ENCODE measurements at places on chromosomes 7 and 10.
A peak's percentile ranks its signal among the peaks of the same experiment; 100 is the strongest.

DNA sequence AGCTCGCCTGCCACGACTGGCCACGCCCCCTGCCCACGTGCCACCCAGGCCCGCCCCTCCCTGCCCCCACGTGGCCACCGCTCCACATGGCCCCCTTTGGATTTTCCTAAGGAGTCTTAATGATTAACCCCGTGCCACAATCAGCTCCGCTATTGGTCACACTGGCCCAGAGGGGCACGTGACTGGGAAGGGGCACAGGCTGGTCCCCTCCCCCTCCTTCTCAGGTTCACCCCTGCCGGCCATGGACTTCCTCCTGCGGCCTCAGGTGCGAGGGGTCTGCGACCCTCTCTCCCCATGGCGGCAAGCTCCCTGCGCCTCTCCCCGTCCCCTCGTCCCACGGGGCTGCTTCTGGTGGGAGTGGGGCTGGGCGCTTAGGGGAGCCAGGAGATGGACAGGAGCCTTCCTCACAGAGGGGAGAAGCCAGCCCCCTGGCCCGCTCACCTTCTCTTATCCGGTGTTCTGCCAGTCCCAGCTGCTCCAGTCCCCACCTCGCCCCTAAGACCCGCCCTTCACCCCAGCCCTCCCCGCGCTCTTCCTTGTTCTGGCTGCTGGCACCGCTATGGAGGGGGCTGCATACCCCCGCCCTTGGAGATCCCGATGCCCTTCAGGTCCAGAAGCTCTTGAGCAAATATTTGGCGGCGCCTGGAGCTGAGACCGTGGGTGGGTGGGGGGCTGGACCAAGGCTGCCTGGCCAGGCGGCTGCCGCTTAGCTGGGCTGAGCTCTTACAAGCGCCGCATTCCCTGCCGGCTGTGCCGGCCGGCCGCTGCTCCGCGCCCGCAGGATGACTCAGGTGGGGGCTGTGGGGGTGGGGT is 3.2 kb downstream of the SLC4A2 start:
- DNase-seq, result no peak

GRCh38 chr7:105602325-105603305 is 21.3 kb upstream of the EFCAB10 start:
- no peak for DNase-seq

DNA sequence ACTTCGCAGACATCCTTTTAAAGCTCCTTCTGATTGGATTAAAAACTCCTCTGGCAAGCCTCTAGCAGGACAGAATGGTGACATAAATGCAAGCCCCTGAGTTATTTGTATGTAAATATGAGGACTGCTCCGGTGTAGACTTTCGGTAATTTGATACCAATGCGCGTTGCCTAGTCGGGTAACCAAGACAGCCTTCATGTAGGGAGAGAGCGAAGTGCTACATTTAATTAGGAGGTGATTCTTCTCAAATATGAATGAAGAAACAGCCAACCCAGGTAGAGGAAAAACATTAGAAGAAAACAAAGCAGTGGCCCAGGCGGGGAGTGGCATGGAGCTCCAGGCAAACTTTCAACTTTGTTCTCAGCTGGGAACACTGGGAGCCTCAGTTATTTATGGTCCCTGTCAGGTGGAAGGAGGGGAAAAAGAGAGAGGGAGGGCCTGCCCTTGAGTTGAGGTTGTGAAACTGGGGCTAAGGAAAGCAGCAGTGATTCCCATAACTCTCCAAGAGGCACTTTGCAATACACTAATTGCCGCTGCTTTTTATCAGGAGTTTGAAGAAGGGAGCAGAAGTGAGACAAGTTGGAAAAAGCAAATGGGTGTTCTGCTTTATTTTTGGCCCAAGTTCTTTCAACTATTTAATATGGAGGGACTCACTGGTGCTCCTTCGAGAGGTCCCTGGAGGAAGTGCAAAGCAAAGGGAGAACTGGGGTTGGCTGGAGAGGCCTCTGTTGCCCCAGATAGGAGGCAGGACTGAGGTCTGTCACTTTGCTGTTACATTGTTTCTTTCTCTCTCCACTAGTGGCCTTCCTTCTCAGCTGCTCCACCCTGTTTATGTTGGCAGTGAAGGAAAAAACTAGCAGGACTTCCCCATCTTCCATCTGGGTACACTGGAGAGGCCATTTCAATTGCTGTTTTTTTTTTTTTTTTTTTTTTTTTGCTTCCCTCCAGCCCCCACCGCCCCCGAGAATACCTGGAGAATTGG is 234.6 kb upstream of the CCDC6 start:
- no peak for DNase-seq

GRCh38 chr7:138063400-138063799 is 12.9 kb upstream of the AKR1D1 start:
- no peak for DNase-seq

DNA sequence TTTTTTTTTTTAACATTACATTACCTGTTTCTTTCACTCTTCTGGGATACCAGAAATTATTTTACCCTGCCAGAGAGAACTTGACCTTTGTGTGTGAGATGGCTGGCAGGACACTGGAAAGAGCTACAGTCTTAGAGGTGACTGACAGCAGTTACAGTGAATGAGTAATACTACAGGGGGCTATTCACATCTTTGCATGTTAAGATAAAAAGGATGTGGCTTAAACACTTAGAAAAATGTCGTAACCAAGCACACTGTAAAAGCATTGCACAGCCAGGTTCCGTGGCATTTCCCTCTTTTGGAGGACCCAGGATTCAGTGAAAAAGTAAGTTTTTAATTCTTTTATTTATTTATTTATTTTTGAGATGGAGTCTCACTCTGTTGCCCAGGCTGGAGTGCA is 18.8 kb upstream of the TBC1D12 start:
- no peak for DNase-seq

- no peak for DNase-seq
These were observed 88.5 kb downstream of the AKR1D1 start for GRCh38 chr7:138164804-138165203.

DNA sequence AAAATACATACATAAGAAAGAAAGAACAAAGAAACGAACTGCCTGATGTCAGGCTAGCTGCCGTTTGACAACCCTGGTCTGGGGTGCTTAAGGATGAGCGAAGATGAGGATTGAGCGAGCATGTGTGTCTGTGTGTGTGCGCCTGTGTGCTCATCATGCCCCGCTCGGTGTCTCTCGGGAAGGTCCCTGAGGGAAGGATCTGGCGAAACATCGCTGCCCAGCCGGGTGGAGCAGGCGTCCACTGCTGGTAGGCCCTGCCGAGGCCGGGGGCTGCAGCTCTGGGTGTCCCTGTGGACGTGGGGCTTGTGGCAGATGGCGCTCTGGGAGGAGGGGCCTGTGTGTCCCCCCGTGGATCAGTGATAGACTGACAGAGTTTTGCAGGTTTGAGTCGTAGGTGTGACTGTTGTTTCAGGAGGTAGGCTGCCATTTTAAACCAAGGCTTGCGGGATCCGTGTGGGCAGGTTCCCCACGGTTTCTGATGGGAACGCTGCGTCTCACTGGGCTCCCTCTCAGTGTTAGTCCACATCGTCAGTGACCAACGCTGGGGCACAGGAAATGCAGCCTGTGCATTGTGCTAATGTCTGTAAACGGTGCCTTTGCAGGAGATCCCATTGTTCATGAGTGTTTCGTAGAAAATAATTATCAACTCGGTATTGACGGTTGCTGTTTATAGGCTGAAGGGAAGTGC is 5.9 kb upstream of the SUN1 start:
- no peak for DNase-seq

GRCh38 chr10:7507887-7508726 is 97.3 kb upstream of the SFMBT2 start:
- peak; percentile 4 for DNase-seq

DNA sequence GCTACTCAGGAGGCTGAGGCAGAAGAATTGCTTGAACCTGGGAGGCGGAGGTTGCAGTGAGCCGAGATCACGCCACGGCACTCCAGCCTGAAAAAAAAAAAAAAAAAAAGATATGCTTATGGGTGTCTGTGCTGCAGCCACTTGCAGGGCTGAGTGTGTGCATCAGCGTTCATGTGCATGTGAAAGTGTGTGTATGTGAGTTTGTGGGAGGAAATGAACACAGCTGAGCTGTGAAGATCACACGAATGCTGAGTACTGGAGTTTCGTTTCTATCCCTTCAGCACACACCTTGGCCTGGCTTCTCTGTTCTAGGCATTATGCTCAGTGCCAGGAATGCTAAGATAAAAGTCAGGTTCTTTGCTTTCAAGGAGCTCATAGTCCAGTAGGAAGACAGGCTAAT is 12.0 kb upstream of the SVOPL start:
- DNase-seq, result no peak

- DNase-seq, result no peak
These were observed 92.7 kb upstream of the FGFR2 start for GRCh38 chr10:121690970-121691369.

- no peak for DNase-seq
These were observed 42.3 kb upstream of the FOXI2 start for GRCh38 chr10:127694580-127695193.

DNA sequence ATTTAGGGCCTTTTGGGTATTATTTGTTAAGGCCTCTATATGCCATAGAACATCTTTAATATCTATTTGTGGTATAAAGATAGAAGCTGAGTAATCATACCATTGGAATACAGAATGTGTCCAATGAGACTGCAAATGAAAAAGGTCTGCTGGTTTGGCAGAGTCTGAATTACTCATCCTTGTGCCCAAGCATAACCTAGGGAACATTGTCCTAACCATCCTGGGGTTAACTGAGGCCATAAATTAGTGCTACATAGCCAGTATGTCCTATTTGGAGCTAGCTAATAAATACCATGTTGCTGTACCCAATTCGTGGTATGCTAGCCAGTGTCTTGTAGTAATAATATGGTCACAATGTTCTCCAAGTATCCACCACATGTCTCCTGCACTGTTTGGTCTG is 117.1 kb downstream of the ANKRD26 start:
- DNase-seq, result no peak

DNA sequence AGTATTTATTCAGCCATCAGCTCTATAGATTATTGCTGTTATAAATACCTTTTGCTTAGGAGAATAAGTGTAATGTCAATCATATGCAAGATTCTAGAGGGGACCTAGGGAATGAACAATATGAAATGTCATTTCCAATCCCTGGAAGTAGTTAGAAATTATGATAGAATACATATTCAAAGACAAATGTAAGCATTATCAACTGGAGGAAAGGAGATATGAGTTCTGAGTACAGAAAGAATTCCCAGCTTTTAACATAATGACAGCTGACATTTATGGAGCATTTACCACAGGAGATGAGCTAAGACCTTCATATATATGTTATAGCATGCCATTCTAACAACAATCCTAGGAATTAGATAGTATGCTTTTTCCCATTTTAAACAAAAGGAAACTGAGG is 86.2 kb downstream of the FAM13C start:
- DNase-seq, result no peak

- no peak for DNase-seq
These were observed 217.1 kb upstream of the DPP6 start for GRCh38 chr7:153835103-153835502.

- no peak for DNase-seq
These were observed 99.0 kb downstream of the AGMO start for GRCh38 chr7:15462721-15463389.

DNA sequence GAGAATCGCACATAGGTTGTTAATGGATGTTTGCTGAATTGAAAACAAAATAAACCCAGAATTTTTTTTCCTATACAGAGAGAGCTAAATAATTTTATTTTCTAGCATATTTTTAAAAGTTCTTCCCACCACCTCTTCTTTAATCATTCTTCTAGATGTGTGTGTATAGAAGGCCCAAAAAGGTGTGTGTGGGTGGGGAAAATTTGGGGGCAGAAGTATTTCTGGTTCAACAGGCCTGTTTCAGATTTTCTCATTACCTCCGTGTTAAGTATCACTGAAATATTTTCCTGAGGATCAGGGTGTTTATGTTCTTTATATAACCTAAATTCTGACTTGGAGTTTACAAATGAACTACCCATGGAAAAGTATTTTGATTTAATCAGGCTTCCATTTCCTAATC is 144.2 kb upstream of the ZNF804B start:
- no peak for DNase-seq

DNA sequence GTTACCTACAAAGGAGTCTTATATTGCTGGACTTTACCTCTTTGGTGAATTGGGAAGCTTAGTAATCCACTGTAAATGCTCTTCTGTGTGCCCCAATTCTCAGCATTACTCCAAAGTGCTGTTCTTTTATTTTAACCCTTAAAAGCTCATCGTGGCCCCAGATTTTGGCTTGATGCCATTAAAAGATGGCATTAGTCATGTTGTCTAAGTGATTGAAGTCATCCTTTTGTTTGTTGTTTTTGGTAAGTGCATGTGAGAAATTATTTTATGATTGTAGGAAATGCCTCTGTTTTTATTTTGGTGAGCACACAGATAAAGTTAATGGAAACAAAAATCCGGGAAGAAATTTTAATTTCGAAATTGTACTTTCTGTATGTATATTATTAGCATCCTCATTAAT is 82.5 kb upstream of the GATA3 start:
- no peak for DNase-seq

GRCh38 chr10:111123883-111124282 is 47.1 kb downstream of the ADRA2A start:
- no peak for DNase-seq

- peak; percentile 88 for DNase-seq
These were observed 95.4 kb downstream of the ELMO1 start for GRCh38 chr7:37352974-37353948.

DNA sequence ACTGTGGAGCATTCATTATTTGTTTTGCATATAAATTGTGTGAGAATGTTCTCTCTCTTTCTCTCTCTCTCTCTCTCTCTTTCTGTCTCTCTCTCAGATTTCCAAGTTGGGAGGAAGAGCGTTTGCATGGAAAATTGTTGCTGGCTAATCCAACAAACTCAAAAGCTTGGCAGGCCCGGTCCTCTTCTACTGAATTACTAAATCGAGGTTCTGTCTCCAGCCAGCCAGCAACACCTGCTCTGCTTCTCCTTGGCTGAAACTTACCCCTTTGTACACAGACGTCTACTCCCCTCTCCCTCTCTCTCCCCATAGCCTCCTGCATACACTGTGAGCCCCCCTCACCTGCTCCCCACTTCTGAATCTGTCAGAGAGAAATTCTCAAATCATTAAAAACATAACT is 996.4 kb upstream of the AUTS2 start:
- DNase-seq, result no peak

GRCh38 chr7:136688601-136689000 is 179.9 kb upstream of the CHRM2 start:
- no peak for DNase-seq

GRCh38 chr10:788796-789748 is 99.6 kb upstream of the DIP2C start:
- DNase-seq, result no peak

- DNase-seq, result peak; percentile 41
These were observed 613 bp downstream of the AP5Z1 start for GRCh38 chr7:4775848-4776623.

DNA sequence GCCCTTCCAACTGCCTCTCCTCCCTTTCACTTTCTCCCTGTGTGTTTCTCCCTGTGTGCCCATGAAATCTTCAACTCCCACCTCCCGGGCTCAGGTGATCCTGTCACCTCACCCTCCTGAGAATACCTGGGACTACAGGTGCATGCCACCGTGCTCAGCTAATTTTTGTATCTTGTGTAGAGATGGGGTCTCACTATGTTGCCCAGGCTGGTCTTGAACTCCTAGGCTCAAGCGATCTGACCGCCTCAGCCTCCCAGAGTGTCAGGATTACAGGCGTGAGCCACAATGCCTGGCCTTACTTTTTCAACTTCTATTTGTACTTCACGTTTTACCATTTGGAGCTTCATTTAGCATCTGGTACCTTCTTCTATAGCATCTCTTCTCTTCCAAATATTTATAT is 24.9 kb downstream of the ST8SIA6 start:
- DNase-seq, result no peak

GRCh38 chr7:137718355-137718754 is 128.4 kb downstream of the DGKI start:
- no peak for DNase-seq

Measured in CD4-positive, alpha-beta T cell treated with Interleukin-4 for 4 hours (primary cell).